ENCODE measurements at places on chromosomes 13 and 19.

- DNase-seq, result no peak
These were observed 456.0 kb downstream of the TBC1D4 start for GRCh38 chr13:75025956-75026355.

DNA sequence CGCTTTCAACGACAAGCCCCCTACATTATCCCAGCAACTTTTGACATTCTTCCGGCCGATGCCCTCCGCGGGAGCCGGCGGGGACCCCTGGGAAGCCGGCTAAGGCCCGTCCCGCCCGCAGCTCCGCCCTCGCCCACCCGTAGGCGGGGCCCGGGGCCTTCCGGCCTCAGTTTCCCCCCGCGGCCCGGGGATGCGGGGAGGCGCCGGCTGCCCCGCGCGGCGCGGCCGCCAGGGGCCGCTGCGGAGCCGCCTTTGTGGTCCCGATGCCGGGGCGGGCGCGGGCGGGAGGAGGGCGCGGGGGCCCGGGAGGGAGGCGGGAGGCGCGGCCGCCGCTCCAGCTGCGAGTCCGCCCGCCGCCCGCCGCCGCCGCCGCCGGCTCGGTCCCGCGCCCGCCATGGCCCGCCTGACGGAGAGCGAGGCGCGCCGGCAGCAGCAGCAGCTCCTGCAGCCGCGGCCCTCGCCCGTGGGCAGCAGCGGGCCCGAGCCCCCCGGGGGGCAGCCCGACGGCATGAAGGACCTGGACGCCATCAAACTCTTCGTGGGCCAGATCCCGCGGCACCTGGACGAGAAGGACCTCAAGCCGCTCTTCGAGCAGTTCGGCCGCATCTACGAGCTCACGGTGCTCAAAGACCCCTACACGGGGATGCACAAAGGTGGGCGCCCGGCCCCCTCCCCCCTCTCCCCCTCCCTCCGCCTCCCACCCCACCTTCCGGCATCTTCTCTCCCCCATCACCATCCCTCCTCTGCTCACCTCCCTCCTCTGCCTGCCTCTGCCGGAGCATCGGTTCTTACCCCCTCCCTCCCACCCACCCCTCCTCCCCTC is at the start of gene CELF5:
Gene CELF5 (plus strand): TSS at position 316 of the 823 bp plus-strand sequence. CDS start 79 bp downstream, at position 395.
- peak; percentile 31 for DNase-seq

DNA sequence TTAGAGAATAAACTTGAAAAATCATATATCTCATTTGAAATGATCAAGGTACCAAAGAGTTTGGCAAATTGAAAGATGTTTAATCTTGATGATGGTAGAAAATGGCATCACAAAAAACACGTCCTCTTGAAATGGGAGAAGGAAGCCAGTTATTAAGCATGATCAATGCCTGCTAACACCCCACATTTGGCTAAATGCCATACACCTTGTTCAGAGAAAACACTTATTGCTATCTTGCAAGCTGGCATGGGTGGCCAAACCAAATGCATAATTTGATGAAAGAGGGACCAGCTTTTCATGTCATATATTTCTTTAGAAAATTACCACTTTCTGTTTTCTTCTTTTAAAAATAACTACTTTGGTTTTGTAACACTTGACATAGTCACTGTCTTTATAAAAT is 141.3 kb downstream of the ZAR1L start:
- no peak for DNase-seq

DNA sequence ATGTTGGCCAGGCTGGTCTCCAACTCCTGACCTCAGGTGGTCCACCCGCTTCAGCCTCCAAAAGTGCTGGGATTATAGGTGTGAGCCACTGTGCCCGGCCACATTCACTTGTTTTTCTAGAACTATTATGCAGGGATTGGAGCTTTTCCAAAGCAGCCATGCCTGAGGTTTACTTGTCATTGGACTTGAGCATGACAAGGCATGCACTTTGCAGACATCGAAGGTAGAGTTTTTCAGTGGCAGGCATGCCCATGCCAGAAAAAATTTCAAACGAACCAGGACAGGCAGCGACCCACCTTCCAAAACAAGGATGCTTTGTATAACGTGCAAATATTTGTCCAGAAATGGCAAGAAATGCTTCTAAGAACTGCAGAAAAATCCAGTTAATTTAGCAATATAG is 17.7 kb downstream of the PNMA8A start:
- DNase-seq, result no peak

- DNase-seq, result no peak
These were observed 94.7 kb upstream of the PRR20A start for GRCh38 chr13:57045826-57046546.

DNA sequence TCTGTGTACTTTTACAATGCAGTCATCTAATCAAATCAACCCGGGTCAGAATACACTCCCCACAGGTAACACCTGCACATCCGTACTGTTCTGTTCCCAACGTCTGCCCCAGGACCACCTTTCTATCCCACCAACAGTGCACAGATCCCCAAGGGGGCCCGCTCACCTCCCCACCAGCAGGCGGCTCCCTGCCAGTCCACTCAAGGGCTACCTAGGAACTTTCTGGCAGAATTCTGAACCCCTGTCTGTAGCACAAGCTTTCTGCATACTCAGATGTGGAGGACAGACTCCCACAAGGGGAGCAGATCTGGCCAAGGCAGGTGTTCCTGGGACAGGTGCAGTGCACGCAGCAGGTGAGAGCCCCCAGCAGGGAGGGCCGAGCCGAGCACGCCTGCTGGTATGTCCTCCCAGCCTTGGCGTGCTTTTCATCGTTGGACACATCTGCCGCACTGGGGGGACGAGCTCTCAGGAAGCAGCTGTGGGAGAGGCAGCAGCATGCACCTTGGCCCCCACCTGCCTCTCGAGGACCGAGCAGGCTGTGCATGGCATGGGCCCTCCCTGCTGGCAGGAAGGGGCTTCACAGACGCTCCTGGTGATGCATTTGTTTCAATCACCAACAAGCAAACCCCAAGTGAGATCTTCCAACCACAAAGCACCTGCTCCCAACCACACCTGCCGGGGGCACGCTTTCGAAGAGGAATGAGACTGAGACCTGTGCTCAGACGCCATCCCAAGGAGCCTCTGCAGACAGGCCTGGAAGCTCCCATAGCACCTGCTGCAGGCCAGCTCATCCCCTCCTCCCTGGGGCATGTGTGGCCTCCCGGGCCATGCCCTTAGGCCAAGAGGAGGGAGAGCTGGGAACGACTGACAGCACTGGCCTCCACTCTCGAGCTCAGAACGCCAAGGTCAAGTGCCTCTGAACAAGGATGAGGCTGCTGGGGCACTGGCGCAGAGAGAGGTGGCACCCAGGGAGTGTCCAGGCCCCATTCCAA is 35.9 kb downstream of the RAB20 start:
- no peak for DNase-seq

GRCh38 chr13:28707629-28708427 is 10.9 kb downstream of the SLC46A3 start:
- no peak for DNase-seq

GRCh38 chr19:8461891-8462290 is 17.1 kb downstream of the HNRNPM start:
- DNase-seq, result no peak

GRCh38 chr19:41623360-41623759 is 3.5 kb downstream of the CEACAM4 start:
- DNase-seq, result no peak

DNA sequence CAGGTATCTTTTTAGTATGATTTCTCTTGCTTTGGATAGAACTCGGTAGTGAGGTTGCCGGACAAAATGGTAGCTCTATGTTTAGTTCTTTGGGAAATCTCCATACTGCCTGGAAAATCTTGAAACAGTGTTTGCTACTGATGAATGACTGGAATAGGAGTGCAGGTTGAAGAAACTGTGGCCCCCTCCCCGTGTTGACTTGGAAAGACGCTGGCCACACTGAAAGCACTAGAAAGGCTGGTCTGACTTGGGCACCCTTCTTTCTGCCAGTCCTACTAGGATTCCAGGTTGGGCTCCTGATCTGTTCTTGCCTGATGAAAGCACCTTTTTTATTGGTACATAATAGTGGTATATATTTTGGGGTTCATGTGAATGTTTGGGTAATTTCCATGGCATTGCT is 46.3 kb downstream of the NLRP4 start:
- DNase-seq, result no peak

- DNase-seq, result no peak
These were observed 19.9 kb downstream of the LRCH1 start for GRCh38 chr13:46572752-46573431.

GRCh38 chr19:6498294-6499036 is 3.6 kb downstream of the TUBB4A start:
- no peak for DNase-seq

- DNase-seq, result peak; percentile 14
These were observed 25.0 kb upstream of the NAPA start for GRCh38 chr19:47539747-47540311.

DNA sequence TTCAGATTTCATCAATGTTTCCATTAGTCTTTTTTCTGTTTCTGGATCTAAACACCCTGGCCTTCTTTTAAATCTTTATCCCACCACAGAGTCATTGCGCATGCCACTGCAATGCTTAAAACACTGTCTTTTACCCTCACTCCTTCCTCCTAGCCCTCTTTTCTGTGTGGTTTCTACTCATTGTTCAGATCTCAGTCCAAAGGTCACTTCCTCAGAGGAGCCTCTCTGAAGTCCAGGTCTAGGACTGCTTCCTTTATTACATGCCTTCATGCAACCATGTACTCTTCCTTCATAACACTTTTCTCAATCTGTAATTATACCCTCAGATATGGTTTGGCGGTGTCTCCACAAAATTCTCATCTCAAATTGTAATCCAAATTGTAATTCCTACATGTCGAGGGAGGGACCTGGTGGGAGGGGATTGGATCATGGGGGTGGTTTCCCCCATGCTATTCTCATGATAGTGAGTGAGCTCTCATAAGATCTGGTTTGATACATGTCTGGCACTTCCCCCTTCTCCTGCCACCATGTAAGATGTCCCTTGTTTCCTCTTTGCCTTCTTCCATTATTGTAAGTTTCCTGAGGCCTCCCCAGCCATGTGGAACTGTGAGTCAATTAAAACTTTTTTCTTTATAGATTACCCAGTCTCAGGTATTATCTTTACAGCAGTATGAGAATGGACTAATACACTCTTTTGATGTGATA is 808.9 kb downstream of the DIAPH3 start:
- no peak for DNase-seq

- no peak for DNase-seq
These were observed 245.8 kb downstream of the LIG4 start for GRCh38 chr13:107969546-107969945.

DNA sequence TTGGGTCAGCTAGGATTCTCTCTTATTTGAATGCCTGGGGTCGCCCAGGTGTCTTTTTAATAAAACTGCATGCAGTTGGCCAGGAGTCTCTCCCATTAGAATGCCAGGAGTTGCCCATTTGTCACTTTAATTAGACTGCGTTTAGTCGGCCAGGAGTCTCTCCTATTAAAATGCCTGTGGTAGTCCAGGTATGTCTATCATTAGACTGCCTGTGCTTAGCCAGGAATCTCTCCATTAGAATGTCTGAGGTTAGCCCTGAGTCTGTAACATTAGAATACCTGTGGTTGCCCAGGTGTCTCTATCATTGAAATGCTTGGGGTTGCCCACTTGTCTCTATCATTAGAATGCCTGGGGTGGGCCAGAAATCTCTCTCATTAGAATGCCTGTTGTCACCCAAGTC is 1470.9 kb downstream of the UQCRFS1 start:
- no peak for DNase-seq

DNA sequence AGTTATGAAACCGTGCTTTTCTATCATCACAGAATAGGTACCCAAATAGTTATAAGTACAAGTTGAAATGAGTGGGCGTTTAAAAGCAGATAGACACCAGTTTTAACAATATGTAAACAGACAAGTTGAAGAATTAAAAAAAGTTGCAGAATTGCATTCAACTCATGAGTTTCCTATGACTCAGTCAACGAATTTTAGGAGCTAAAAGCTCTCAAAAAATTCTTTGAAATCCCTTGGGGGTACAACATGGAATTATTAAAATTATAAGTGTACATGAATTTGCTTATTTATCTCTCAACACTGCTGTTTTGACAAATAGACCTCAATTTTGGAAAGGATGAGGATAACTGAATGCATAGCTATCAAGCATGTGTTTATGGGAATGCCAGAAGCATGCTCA is 693.4 kb downstream of the PCDH9 start:
- no peak for DNase-seq
